ENCODE measurements at places on chromosomes 12 and 14.

- DNase-seq, result no peak
Observed at GRCh38 chr12:117188961-117189724, 1.1 kb downstream of the FBXO21 start.

DNA sequence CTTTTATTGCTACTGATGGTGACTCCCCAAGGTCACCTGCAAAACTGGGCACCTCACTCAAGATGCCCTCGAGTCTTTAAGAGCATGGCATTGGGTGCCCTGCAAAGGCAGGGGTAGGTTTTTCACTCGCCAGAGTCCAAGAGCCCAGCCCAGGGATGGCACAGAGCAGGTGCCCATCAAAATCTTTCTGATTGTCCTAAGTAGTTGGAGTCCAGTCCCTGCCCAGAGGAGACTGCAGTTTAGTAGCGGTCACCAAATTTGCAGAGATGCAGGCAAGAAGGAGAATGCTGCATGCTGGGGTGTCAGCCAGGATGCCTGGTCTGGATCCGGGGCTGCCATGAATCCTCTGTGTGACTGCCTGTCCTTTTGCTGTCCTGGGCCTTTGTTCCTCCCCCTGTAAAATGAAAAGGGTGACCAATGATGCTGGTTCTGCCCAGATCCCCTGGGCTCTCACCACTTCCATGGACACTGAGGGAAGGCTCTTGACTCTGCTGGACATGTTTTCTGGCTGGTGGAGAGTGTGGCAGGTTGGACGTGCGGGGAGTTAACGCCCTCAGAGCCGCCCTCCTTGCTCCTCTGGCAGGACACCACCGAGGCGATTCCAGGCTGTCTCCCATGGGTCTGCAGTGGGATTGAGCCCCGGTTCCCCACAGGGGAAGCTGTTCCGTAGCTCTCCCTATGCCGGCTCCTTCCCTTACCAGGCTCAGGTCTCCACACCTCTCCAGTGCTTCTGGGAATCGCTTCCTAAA is 41.3 kb downstream of the DLK1 start:
- DNase-seq, result no peak

DNA sequence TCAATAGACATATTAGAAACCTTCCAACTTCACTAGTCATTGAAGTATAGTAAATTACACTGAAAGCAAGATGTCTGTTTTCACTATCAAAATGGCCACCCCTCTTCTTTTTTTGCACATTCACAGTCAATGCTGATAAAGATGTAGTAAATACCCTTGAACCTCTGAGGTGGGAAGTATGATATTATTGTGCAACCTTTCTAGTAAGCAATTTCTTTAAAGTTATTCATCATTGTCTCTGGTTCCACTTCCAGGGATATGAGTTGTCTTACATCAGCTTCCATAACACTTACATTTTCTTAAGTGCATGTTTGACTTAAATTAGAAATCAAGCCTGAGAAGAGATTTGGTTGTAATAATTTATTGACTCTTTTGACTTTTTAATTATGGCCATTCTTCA is 453.9 kb upstream of the MGAT4C start:
- no peak for DNase-seq

DNA sequence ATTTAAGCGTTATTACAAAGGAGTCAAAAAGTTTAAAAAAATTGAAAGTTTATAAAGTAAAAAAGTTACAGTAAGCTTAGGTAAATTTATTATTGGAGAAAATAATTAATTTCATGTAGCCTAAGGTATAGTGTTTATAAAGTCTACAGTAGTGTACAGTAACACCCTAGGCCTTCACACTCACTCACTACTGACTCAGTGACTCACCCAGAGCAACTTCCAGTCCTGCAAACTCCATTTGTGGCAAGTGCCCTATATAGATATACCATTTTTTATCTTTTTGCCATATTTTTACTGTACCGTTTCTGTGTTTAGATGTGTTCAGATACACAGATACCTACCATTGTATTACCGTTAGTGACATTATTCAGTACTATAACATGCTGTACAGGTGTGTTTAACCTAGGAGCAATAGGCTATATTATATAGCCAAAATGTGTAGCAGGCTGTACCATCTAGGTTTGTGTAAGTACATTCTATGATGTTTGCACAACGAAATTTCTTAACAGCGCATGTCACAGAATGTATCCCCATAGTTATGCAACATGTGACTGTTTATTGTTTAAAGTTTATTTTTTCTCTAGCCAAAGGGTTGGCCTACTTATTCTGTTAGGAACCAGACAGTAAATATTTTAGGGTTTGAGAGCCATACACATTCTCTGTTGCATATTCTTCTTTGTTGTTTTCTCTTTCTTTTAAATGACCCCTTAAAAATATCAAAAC is 155.5 kb downstream of the PCNX1 start:
- no peak for DNase-seq

- DNase-seq, result no peak
Observed at GRCh38 chr12:124481772-124482566, 85.4 kb downstream of the NCOR2 start.

GRCh38 chr12:57461276-57461916 is 1.8 kb downstream of the GLI1 start:
- DNase-seq, result no peak

DNA sequence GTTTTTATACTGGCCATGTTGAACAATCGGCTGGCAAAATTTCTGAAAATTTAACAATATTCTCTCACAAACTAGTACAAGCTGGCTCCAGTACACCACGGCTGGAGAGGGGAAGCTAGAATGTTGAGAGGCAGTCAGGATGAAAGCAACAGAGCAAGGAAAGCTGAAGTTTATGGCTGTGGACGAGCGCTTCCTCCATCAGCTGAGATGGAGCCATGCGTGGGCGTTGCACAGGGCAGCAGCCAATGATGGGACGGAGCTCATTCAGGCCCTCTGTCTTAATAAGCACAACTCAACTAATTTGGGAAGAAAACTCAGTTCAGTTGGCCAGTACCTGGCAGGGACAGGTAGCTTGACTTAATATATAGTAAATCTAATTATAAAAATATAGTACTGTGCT is 14.1 kb upstream of the DCP1B start:
- DNase-seq, result no peak

Data from stromal cell of bone marrow (primary cell).